ENCODE measurements at places on chromosomes 11 and 22. TPM values are rescaled to one million over a fixed set of nuclear protein-coding genes. Genes with fewer than 3 reads are reported as not detected.

CFAP300 gene
- not detected for total RNA-seq

C11orf16 gene
- not detected for total RNA-seq

RPS6KA4 gene
- total RNA-seq, result 37.9 TPM

APOA5 gene
- total RNA-seq, result not detected

MS4A12 gene
- not detected for total RNA-seq

TEX54 gene
- total RNA-seq, result not detected

PPARA gene
- total RNA-seq, result 21.5 TPM

MMP27 gene
- not detected for total RNA-seq

PDGFB gene
- 4.1 TPM for total RNA-seq

CYB5R2 gene
- total RNA-seq, result 1.1 TPM

PDXP gene
- 19.0 TPM for total RNA-seq

MS4A4A gene
- total RNA-seq, result 2.8 TPM

UBQLN3 gene
- 5.8 TPM for total RNA-seq

HEPACAM gene
- not detected for total RNA-seq

CDC42EP2 gene
- 26.9 TPM for total RNA-seq

CCDC188 gene
- total RNA-seq, result not detected

MOGAT2 gene
- 430 TPM for total RNA-seq

SYT12 gene
- total RNA-seq, result not detected

LMO1 gene
- total RNA-seq, result not detected

DEFB131B gene
- total RNA-seq, result not detected

PRR33 gene
- total RNA-seq, result not detected

FAT3 gene
- 0.18 TPM for total RNA-seq

TREH gene
- total RNA-seq, result 34.7 TPM

KLHL35 gene
- not detected for total RNA-seq

All from Peyer's patch (tissue), 4 donors.